ENCODE measurements at places on chromosomes 5 and 9. TPM values are rescaled to one million over a fixed set of nuclear protein-coding genes. Genes with fewer than 3 reads are reported as not detected.
A peak's percentile ranks its signal among the peaks of the same experiment; 100 is the strongest.

EGFL7 gene
- total RNA-seq, result 134 TPM

PTGS1 gene
- total RNA-seq, result 91.4 TPM

DNA sequence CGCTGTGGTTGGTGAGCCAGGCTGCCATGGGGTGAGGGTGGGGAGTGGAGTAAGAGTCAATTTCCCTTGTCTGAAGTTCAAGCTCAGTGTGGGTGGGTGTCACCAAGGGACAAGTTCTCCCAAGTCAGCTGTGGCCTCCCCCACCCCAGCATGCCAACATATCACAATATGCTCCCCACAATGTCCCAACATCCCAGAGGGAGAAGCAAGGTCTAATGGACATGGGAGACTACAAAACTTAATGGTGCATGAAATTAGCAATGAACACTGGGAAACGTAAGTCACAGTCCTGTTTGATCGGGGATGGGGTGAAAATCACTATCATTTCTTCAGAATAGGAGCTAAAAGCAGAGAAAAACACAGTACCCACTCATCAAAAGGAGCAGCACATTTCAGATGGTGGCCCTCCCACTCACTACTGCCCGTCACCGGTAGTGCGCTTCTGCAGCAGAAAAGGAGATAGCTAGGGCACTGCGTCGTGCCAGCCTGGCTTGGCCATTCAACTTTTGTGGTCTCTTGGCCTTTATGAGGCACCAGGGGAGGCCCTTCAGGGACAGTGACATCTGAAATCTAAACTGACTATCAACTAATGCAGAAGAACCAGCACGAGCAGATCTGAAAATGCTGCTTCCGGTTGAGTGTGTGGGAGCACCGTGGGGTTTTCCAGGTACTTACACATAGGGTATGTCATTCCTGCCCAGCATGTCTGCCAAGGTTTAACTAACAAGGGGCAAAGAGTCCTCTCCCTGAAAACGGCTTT is 20.5 kb upstream of the NDFIP1 start:
- no peak for DNase-seq

- DNase-seq, result no peak
Measured at GRCh38 chr5:177431317-177432142, 5.1 kb downstream of the GRK6 start.

GRCh38 chr9:23081377-23081776 is 634.8 kb downstream of the DMRTA1 start:
- DNase-seq, result no peak

LHX3 gene
- total RNA-seq, result not detected

SHC3 gene
- total RNA-seq, result 2.2 TPM

DNA sequence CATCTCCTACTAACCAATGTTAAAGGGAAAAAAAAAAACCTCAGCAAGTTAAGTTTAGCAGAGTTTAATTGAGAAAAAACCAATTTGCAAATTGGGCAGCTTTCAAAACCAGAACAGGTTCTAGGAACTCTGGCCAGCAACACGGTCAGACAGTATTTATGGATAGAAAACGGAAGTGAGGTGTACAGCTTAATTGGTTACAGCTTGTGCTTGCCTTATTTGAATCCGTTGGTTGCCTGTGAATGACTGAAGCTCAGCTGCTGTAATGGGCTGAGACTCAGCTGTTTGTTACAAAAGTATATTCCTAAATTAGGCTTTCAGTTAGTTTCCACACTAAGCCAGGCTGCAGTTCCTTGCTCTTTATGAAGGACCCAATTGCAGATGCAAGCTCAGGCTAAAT is 217.0 kb downstream of the SREK1 start:
- no peak for DNase-seq

GRCh38 chr5:116454417-116454927 is 120.2 kb downstream of the SEMA6A start:
- no peak for DNase-seq

PPP3R2 gene
- not detected for total RNA-seq

HRH2 gene
- 1.9 TPM for total RNA-seq

RLN2 gene
- not detected for total RNA-seq

DNA sequence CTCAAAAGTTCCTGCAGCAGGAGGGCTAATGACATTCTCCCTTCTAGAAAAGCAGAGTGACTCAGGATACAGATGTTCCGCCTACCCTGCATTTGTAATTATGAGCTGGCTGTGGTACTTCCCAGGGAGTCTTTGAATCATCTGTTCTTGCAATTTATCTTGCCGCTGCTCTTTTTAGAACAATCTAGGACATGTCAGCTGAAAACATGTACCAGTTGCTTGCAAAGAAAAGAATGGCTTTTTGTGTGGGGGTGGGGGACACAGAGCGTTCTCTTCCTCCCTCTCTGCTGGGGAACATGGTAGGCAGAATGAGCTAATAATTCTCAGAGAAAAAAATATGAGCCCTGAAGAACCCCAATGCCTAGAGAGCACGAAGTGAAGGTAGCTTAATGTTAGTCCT is 51.7 kb upstream of the TUT7 start:
- DNase-seq, result peak; percentile 90

GGTA1 gene
- total RNA-seq, result 18.7 TPM

LCP2 gene
- total RNA-seq, result 7.2 TPM

GRCh38 chr9:89518466-89519365 is 20.8 kb upstream of the SEMA4D start:
- no peak for DNase-seq

GRCh38 chr5:1807451-1808185 is 6.4 kb downstream of the NDUFS6 start:
- DNase-seq, result no peak
